ENCODE measurements at places on chromosomes 6 and 20.

GRCh38 chr6:146481527-146481926 is 62.1 kb upstream of the RAB32 start:
- DNase-seq: no peak

GRCh38 chr6:5482619-5483018 is 221.3 kb downstream of the FARS2 start:
- no peak for DNase-seq

DNA sequence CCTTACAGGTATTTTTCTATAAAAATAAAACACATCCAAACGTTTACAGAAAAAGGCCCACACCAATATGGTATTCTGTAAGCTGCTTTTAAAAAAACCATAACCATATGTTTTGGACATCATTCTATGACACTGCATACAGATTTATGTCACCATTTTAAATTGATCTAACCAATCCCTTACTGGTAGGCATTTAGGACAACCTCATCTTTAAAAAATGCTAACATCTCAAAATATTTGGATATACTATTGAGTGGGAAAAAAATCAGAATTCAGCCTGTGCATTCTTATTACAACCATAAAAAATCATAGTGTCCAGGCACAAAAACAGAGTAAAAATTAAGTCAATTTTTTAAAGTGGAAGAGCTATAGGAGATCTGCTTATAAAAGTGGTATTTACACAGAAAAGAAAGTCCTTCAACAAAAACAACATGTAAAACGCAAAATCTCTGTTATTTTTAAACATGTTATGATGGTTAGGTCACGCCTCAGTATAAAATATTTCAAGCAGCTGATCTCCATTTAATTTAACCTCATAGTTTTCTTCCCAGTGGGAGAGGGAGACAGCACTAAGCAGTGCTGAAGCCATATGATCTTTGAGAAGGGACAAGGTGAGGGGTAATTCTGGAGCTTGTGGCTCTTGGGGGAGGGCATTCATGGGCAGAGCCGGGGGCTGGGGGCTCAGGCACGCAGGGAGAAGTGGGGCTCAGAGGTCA is 21.2 kb downstream of the TRAM2 start:
- DNase-seq: no peak

DNA sequence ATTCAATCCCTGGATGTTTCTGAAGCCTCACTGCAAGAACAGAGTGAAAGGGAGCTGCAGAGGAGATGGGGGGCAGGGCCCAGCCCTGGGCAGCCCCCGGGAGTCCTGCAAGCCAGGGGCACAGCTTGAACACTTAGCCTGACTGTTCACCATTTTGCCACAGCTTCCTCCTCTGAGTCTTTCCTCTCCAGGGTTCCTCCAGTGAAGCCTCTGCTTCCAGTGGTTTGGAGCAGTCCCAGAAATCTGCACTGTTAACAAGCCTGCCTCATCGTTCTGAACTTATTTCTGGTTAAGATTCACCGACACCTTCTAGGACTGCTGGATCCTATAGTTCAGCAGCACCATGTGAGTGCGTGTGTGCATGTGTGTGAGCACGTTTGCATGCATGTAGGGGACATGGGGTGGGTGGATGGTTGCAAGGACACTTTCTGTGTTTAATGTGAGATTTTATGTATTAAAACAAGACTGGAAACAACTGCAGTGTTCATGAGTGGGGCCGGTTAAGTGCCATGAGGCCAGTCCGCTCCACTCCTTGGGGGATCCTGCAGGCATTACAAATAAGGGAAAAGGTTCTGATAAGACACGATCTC is 24.6 kb downstream of the CEBPB start:
- DNase-seq: no peak

DNA sequence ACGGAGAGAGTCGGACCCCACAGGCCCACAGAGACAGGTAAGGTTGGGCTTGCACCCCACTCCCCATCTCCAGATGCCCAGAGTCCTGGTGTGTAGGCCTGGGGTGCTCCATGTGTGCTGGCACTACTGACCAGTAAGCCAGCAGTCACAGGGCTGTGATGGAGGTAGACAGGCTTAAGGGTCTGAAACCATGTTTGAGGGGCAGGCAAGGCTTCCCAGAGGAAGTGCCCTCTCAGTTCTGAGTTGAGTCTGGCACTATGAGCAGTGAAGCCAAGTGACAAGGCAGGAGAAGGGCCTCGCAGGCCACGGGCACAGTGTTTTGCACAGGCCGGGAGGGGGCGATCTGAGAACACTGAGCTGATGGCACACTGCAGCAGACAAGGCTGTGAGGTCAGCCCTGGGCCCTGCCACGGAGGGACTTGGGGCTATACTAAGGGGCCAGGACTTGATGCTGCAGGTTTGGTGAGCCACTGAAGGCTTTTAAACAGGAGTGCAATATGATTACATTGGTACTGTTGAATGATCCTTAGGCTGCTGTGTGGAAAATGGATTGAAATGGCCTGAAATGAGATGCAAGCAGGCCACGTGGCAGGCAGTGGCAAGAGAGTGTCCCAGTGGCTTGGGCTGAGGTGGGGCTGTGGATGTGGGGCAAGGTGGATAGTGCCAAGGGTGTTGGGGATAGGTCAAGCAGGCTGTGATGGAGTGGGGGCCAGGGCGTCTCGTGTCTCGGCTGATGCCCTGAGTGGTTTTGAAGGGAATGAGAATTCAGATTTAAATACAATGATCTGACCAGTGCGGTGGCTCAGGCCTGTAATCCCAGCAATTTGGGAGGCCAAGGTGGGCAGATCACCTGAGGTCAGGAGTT is 20.3 kb downstream of the TTBK1 start:
- DNase-seq: no peak

DNA sequence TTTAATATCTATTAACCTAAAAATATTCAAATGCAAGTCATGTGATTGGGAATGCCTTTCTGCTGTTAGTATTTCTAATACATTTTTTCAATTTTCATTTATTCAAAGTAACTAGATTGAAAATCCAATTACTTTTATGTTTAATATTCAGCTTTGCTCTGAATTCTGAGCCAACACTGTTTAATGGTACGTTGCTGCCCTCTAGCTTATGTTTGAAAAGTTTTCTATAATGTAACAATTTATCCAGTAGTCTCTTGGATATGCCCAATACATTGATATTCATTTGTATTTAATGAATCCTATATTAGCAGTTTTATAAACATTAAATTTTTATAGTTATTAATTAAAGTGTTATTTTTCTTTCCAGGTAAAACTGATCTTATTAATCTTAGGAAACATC is 47.4 kb downstream of the LGSN start:
- no peak for DNase-seq

Data from NCI-H1436 treated with DMSO at 0.1 percent for 48 hours (cell line).